ENCODE measurements at places on chromosomes 11 and 22.

DNA sequence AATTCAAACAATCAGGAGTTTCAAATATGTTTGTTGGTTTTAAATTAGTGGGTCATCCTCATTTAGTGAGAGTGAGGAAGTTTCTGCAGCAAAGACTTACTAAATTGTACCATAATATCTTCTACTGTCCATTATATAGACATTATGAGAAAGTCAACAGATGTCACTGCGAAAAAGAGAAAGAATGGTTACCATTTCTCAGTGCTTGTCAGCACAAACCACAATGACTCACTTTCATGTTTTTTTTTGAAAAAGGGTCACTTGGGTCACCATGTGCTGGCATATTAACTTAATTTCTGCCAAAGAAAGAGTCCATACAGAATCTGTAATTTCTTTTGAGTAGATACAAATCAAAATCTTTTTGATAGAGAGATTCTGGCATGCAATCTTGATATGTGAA is 924.6 kb upstream of the FAT3 start:
- DNase-seq: peak; percentile 29

- DNase-seq: no peak
These were observed 11.2 kb downstream of the C11orf58 start for GRCh38 chr11:16749666-16750065.

DNA sequence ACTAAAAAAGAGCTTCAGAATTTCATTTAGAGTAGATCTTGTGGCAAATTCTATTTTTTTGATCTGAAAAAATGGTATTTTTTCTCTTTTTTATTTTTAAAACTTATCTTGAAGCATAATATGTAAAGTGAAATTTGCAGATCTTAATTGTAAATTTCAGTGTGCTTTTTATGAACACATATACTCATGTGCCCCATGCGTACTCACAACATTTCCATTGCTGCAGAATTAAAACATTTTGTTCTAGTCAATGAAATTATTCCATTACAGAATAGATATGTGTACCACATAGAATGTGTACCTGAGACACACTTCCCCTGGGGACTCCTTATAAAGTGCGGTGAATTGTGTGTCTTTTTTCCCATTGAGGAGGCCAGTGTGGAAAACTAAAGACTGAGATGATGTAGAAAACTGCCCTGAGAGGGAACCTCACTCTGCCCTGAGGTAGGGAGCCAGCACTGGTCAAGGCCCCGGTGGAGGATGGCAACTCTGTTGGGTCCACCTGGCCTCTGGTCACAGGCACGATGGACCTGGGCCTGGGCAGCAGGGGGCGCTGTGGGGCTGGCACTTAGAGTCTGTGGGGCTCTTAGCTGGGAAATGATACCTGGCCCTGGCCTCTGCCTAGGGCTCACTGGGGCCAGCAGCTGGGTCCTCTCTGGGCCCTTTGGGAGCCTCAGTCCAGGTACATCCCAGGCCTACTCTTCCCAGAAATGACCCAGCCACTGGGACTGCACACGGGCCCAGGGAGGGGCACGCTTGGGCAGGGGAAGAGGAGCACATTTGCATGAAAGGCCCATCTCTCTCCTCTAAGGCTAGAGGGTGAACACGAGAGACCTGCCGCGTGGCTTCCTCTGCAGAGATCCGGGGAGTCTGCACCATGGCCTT is 77.9 kb upstream of the TOP3B start:
- DNase-seq: no peak

DNA sequence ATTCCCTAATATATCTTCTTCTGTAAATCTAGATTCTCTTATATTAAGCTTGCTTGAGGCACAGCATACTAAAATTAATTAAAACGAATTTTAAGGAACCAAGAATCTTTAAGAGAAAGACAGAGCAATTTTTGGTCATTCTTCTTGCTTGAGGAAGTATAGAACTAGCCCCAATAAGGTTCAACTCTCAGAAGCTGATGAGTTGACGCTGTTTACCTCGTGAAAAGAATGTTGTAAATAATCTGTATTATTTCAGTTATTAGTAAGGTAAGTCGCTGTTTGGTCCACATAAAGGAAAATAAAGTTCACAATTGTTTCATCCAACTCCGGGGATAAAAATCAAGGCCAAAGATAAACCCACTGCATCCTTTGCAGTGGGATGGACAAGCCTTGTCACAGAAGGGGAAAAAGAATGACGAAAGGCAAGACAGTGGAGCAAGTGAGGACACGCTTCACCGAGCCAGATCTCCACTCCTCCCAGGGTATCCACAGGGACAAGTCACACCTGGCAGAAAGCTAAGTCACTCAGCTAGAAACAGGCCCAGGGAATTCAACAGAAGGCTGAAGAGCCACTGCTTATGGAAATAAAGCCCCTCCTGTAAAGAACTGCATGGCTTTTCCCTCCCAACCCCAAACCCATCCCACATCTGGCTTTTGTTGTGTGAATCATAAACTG is 752 bp downstream of the POU2AF1 start:
- no peak for DNase-seq

DNA sequence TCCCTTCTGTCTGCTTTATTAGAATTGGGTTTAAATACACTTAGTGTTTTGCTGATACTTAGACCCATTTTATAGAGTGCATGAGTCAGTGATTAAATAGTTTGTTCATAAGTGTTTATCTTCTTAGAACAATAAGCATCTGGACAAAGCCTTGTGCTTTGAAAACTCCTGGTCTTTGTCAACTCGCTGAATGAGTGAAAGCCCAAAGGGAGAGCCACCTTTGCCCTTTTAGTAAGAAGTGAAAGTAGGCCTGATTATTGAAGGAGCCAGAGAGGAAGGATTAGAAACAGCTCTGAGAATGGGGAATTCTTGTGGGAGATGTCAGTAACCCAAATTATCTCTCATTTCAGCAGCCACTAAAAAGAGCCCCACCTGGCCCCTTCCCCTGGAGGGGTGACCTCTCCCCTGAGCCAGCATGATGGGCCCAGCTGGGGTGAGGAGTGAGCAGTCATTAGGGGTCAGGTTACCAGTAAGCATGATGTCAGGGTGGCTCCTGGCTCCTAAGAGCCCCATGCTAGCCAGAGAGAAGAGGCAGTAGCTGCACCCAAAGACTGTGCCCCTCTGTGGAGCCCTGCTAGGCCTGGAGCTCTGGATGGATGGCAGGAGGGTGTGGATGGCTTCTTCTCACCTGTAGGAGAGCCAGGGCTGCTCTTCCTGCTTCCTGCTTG is 125.1 kb upstream of the E2F8 start:
- DNase-seq: no peak
